ENCODE measurements at places on chromosomes 3 and 15.

DNA sequence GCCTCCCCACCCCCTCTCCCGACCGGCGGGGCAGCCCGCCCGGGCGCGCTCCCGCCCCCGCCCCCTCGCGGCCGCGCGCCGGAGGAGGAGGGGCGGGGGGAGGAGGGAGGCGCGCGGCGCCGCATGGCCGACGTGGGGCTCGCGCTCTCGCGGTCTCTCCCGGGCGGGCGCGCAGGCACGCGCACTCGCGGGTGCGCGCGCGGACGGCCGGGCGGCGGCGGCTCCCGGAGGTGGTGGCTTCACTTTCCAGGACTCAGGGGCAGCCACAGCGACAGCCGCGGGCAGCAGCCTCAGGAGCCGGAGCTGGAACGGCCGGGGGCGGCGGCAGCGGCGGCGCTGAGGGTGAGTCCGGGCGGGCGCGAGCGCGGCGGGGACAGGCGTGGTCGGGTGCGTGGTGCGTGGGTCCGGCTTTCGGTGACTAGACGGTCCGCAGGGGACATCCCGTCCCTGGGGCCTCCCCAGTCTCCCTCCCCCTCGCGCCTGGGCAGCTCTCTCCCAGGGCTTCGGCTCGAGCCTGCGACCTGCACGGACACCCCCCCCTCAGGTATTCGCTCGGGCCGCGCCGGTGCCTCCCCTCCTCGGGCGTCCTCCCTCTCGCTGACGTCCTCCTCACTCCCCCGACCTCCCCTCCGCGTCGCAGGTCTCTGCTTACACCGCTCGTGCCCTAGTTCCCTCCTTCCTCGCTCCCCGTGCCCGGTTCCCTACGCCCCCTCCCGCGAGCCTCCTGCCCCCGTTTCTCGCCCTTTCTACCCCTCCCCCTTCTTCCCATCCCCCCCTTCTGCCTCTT is at the start of gene UBE2E2:
UBE2E2 (plus strand) TSS at position 407 of the 787 bp plus-strand sequence.
- DNase-seq, result peak; percentile 66

GRCh38 chr3:4841776-4842440 is 137.3 kb upstream of the BHLHE40 start:
- no peak for DNase-seq

DNA sequence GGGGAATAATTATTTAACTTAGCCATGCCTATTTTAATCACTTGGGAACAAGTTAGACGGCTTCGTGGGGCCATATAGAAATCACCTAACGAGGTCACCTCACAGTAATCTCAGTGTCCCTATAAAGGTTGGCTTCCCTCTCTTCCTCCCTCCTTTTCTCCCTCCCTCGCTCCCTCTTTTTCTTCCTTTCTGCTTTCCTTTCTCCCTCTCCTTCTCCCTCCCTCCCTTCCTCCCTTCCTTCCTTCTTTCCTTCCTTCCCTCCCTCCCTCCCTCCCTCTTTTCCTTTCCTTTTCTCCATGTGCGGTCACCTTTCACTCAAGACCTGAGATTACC is 206.1 kb upstream of the DPH6 start:
- no peak for DNase-seq

GRCh38 chr15:62413786-62414185 is 248.7 kb upstream of the C2CD4B start:
- no peak for DNase-seq

GRCh38 chr15:92652576-92652966 is 3.0 kb downstream of the FAM174B start:
- DNase-seq, result no peak

GRCh38 chr15:80003934-80004472 is 33.0 kb upstream of the BCL2A1 start:
- DNase-seq, result no peak

- no peak for DNase-seq
Measured at GRCh38 chr15:93042211-93042610, 46.8 kb downstream of the RGMA start.

Data from SK-MEL-5 (cell line).